ENCODE measurements at places on chromosomes 2 and 18. TPM values are rescaled to one million over a fixed set of nuclear protein-coding genes. Genes with fewer than 3 reads are reported as not detected.

Gene C2orf15
- total RNA-seq: 16.9 TPM

Gene CNGA3
- total RNA-seq: not detected

DNA sequence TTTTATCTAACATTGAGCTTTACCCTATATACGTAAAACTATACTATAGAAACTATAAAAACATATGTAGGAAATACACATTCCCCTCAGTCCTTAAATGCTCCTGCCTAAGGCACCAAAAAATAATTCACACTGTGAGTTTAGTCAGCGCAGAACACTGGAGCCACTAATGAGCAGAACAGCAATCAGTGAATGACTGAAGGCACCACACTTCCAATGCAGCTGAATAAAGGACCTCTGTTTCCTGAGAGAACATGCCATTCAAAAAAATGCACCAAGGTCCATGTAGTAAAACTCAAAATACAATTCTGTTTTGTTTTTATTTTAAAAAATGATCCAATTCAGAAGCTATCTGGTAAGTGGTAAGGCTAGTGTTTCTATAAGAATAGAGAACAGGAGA lies 1280.6 kb upstream of the NRXN1 start:
- H3K27me3 ChIP-seq: no peaks in the 10 kb centered on the region
- no peaks in the 10 kb centered on the region for H3K4me1 ChIP-seq
- no peak overlapping the region for H3K27ac ChIP-seq
- H3K36me3 ChIP-seq: no peaks in the 10 kb centered on the region
- no peak for DNase-seq

DNA sequence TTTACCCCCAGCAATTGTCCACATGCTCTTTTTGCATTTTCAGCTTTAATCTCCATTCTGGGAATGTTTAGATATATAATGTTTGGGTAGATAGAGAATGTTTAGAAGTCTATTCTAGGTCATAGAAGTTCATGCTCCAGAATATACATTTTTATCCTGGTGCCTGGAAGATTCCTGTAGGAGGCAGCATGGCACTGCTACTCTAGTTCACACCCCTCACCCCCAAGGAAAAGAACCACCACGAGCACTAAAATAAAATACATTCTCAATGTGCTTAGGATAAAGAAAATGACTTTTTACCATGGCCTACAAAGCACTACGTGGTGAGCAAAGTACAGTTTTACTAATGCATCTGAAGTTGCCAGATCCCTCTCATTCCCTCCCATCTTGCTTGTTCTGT lies 53.8 kb downstream of the MYO1B start:
- peaks cover 12% of the 10 kb centered on the region for H3K4me1 ChIP-seq
- no peak for DNase-seq
- H3K27me3 ChIP-seq: no peaks in the 10 kb centered on the region
- no peaks in the 10 kb centered on the region for H3K36me3 ChIP-seq

GRCh38 chr2:46335391-46336282 lies 38.4 kb downstream of the EPAS1 start:
- no peaks in the 10 kb centered on the region for H3K27me3 ChIP-seq
- peaks cover 39% of the 10 kb centered on the region for H3K4me1 ChIP-seq
- no peak for DNase-seq
- no peak overlapping the region for H3K4me3 ChIP-seq
- H3K27ac ChIP-seq: no peak overlapping the region
